Occipital lobe (tissue), 3 donors: ENCODE measurements at places on chromosomes 12 and 14.

GRCh38 chr14:45136399-45136798, 669 bp downstream of the FANCM start:
- DNase-seq, result no peak

- no peak for DNase-seq
These were observed 52.8 kb downstream of the C14orf132 start for GRCh38 chr14:96091941-96092411.

- DNase-seq, result no peak
These were observed 139.1 kb upstream of the PELI2 start for GRCh38 chr14:55979096-55979495.

DNA sequence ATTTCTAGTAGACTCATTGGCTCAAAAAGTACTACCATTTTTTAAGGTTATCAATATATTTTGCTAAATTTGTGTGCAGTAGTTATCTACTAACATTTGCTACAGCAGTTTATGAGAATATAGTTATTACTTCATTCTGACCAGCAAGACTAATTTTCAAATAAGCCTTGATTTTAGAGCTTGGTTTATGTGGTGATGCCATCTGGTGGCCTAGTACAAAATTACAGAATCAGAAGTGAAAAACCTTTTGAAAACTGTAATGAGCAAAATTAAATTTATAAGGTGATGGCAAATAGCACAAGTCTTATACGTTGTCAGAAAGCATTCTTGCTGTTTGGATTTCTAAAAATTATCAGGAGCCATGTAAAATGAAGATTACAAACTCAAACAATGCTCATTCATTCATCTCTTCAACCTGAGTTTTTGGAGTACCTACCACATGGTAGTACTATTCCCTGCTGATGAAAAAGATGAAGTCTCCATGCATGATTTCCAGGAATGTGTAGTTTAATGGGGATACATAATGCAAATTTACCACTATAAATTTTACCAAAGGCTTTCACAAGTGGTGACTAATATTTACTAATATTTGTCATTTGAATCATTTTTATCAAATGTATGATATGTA, 51.0 kb downstream of the MAGOHB start:
- DNase-seq, result no peak

GRCh38 chr12:96416033-96416799, 16.0 kb upstream of the CDK17 start:
- no peak for DNase-seq

DNA sequence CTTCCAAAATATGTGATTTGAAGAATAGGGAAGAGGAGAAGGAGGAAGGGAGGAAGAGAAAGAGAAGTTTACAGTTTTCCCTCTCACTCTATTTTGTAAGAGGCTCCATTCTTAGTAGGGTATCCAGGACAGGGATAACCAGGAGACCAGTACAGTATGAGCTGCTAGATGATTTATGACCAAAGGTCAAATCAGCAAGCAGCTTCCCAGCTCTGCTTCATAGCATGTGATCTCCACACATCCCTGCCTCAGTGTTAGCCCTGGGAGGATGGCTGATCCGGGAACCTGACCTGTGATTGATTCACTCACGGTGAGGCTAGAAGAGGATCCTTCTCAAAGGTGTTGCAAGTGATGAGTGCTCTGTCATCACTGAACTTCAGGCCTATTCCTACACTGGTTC, 16.6 kb downstream of the RDH12 start:
- no peak for DNase-seq

- DNase-seq, result no peak
These were observed 33.8 kb downstream of the ACACB start for GRCh38 chr12:109150124-109150640.

- DNase-seq, result no peak
These were observed 44.7 kb upstream of the FBRSL1 start for GRCh38 chr12:132444957-132445883.

GRCh38 chr12:91129662-91130362, 18.5 kb upstream of the LUM start:
- DNase-seq, result no peak

GRCh38 chr12:50040657-50041056, 15.4 kb upstream of the RACGAP1 start:
- DNase-seq, result no peak

GRCh38 chr12:3200814-3201233, 123.6 kb downstream of the TSPAN9 start:
- no peak for DNase-seq

DNA sequence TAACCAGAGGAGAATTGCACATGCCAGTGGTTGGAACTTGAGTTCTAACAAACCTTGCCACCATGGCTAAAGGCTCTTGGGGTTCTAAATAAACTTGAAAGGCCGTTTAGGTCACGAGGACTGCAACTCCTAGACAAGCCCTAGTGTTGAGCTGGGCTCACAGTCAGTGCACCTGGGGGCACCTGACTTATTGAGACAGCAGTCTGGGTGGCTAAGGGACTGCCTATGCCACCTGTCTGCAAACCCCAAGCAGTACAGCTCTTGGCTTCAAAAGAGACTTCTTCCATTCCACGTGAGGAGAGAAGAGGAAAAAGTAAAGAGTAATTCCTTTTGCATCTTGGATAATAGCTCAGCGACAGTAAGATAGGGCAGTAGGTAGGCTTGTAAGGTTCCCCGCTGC, 765.6 kb upstream of the FOXG1 start:
- no peak for DNase-seq

- DNase-seq, result no peak
These were observed 61.0 kb downstream of the SRGAP1 start for GRCh38 chr12:63905544-63905943.

GRCh38 chr14:95876761-95877538, at the start of gene TUNAR:
Gene TUNAR, plus strand, starts transcription at chr14:95876832.
- no peak for DNase-seq
